ENCODE measurements at places on chromosomes 4 and X.

DNA sequence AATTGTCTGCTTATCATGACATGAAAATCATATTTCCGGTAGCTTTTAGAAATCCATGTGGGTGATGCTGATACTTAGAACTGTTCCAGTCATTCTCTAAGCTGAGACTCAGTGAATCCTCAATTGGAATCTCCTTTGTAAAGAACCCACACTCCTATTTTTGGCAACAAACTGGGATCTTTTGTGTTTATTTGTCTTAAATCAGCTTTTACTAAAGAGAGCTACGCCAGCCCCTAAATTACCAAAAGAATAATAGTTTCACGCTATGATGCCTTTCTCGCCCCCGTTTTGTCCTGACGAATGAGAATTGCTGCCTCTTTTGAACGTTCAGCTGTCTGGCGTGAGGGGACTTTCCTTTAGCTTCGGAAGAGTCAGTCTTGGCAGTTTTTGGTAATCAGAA is 195.9 kb downstream of the SHOX start:
- no peak for DNase-seq

GRCh38 chr4:15636818-15637217 is 18.3 kb downstream of the FBXL5 start:
- no peak for DNase-seq

GRCh38 chrX:153763989-153764755 is at the start of gene PLXNB3:
TSS of gene PLXNB3 (plus strand) at chrX:153764249. CDS start at chrX:153765536, 1,287 bp downstream.
- peak; percentile 77 for DNase-seq

DNA sequence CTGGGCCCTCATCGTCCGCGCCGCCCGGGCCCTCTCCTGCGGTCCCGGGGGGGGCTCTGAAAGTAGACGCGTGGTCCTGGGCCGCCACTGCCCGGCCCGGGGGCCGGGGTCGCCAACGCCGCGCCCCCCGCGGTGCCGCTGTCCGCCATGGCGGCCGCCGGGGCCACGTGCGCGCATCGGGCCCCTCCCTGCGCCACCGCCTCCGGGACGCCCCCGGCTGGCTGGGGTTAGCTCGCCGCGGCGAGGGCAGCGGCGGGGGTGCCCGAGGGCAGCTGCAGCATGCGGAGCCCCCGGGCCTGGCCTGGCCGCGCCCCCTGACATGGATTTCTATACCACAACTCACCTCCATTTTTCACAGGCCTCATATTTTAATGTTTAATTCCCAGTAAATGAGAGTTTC is 61.8 kb downstream of the ELF2 start:
- DNase-seq = no peak
